Tongue (tissue), 3 donors: ENCODE measurements at places on chromosomes 2 and 18.

- DNase-seq = peak; percentile 70
Measured at GRCh38 chr18:26863122-26863879, 2.2 kb downstream of the AQP4 start.

- DNase-seq = peak; percentile 93
Measured at GRCh38 chr2:239311132-239312040, 89.4 kb downstream of the HDAC4 start.

- DNase-seq = peak; percentile 19
Measured at GRCh38 chr2:166671801-166672200, 177.8 kb upstream of the SCN7A start.

DNA sequence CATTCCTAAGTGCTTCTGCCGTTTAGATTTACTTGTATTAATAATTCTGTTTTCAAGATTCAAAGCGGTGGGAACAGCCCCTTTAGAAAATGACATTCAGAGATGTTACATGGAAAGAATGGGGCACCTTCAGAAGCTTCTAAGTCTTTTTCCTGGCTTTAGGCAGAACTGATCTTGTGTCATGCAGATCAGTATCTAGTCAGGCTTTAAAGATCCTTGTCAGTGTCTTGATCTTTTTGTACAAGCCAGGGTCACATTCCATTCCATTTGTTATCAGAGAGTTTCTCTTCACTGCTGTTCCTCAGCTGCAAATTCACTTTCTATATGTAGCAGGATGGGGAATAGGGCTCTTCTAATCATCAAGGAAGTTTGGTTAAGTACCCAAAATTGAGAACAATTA is 275.3 kb downstream of the DCC start:
- no peak for DNase-seq

DNA sequence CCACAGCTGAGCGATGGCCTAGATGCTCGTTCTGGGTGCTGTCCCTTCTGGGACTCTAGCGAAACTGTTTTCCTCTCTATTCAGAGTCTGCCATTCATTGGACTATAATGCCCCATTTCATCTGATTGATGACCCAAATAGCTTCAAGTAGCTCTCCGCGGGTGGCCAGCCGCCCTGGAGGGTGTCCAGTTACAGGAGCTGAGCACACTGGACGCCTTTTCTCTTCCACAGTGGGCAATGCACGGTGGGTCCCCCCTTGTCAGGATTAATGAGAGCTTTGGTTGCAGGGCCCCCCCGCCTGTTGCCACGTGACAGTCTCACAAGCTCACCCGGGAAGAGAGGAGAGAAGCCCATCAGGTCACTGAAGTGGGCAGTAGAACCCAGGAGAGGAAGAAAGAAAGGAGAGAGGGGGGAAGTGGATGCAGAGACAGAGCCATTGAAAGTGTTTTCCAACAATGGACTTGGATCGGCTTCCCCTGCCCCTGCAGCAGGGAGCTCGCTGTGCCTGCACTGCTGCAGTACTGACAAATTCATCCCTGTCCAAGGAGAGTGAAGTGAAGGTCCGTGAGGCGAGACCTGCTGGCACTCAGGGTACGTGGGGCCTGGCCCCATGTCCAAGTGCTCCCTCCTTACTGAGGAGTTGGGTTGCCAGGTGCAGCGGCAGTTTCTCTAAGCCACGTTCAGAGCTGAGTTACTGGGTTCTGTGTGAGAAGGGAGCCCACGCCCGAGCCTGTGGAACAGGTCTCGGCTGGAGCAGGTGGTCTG is 44.8 kb downstream of the DIPK1C start:
- DNase-seq = no peak

DNA sequence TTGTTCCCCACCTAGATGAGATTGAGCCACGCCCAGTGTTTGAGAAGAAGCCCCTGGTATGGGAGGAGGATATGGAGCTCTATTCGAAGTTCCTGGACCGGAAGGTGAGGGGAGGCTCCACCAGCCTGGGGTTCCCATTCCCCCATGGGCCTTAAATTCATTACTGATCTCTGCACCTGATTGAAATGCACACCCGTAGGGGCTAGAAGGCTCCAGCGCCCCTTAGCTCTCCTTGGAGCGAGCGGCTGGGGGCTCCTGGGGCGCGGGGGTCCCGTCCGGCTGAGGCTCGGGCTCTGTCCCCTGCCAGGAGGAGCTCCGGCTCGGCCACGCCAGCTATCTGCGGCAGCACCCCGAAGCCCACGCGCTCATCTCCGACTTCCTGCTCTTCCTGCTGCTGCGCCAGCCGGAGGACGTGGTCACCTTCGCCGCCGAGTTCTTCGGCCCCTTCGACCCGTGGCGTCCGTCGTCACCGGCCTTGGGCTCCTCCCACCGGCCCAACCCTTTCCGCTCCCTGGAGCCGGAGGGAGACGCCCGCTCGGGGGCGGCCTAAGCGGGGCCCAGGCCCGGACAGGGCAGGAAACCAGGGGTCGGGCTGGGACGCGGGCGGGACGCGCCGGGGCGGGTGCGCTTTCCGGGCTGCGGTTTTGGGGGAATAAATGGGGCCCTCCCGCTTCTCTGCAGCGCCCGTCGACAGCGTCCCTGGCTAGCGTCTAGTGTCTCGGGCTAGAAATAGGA is 10.9 kb downstream of the CATIP start:
- peak; percentile 89 for DNase-seq

DNA sequence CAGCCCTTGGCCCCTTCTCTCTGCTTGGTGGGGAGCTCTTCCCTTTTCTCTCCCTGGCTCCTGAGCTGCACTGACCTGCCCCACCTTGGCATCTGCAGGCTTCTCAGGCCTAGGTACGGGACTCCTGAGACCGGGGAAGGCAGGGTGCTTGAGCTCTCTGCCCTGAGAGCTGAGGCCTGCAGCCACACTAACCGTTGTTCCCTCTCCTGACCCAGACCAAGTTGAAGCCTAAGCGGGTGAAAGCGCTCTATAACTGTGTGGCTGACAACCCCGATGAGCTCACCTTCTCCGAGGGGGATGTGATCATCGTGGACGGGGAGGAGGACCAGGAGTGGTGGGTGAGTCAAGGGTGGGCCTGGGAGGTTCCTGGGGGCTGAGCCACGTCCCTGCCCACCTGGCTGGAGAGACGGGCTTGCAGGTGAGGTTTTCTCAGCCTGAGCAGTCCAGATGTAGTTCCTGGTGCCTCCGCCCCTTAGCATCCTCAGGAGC is 22.2 kb downstream of the ITGB1BP1 start:
- no peak for DNase-seq

DNA sequence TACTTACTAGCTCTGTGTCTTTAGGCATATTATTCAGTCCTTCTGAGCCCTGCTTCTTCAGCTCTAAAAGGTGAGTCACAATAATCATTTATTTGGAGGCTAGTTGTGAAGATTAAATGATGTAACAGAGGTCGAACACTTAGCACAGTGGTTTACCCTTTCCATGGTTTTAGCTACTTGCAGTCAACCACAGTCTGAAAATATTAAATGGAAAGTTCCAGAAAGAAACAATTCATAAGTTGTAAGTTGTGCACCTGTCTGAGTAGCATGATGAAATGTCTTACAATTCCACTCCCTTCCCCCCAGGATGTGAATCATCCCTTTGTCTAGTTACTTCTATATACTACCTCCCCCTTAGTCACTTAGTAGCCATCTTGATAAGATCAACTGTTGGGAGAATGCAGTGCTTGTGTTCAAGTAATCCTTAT is 217.6 kb upstream of the THUMPD2 start:
- no peak for DNase-seq
